ENCODE measurements at places on chromosomes 11 and 22.
A peak's percentile ranks its signal among the peaks of the same experiment; 100 is the strongest.

- DNase-seq: no peak
Observed at GRCh38 chr22:19225560-19225959, 47.0 kb upstream of the SLC25A1 start.

DNA sequence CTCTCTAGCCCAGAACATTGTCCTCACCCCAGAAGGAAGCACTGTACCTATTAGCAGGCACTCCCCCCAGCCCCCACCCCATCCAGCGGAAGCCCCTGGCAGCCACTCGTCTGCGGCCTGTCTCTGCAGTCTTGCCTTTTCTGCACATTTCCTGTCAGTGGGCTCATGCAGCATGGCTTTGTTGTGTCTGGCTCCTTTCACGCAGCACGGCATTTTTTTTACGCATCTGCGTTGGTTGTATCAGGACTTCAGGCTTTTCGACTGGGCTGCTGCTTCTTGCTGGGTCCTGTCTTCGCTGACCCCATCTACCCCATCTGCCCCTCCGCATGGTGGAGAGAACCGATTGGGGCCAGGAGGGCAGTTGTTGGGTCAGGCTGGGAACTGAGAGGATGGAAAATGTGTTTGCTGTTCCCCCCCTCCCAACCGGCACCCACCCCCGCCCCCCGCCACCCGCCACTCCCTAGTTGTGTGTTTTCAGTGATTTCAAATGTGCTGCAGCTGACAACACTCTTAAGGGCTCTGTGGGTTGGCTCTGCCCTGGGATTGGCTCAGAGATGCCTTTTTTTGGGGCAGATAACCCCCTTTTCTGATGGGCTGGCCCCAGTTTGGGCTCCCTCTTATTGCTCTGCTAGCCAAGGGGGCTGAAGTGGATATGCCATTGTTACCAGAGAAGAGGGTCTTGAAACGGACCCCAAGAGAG is 110.0 kb downstream of the KIAA1671 start:
- DNase-seq: no peak

- DNase-seq: no peak
Observed at GRCh38 chr22:16970446-16970845, 37.6 kb downstream of the GAB4 start.

DNA sequence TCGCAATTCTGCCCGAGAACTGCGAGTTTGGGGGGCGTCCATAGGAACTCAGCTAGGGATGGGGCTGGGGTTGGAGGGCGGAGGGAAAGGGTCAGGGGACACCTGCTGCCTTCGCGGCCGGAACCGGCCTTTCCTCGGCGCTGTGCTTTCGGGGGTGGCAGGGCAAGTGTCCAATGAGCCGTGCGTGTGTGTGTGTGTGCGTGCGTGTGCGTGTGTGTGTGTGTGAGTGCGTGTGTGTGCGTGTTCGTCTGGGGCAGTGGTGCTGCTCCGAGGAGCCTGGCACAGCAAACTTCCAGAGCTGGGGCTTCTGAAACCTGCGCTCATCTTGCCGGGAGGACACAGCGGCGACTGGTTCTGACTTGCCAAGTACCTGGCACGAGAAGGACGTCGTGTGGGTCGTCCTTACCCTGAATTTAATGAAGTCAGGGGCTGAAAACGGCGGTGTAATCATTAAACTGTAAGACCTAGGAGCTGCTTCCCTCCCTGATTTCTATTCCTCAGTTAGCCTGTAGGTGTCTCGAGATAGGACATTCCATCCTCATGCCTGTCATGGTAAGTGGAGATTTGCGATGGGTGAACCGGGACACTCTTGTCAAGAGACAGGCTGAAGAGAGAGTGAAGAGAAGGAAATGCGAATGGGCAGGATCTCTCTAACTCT is 27.0 kb upstream of the AMOTL1 start:
- DNase-seq: peak; percentile 49

- DNase-seq: no peak
Observed at GRCh38 chr11:20046416-20046815, 113.9 kb downstream of the DBX1 start.

DNA sequence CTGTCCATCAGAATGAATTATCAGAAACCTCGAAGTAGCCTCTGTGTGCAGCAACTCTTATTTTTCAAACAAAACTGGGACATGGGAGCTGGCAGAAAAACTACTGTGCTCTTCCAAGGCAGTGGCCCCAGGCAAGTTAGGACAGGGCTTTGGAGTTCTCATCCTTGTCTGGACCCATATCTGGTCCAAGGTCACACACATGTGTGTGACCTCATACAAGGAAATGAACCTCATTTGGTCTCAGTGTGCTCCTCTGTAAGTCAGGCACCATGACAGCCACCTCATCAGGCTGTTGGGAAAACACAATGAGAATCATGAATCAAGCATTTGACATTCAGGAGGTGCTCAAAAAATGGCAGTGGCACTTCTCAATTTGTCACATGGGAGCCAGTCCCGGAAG is 25.8 kb downstream of the LARGE1 start:
- no peak for DNase-seq

- DNase-seq: no peak
Observed at GRCh38 chr22:17945888-17946648, 78.3 kb downstream of the MICAL3 start.

- DNase-seq: no peak
Observed at GRCh38 chr11:91231226-91231625, 993.4 kb upstream of the FAT3 start.

GRCh38 chr11:116990061-116990473 is 108.2 kb downstream of the SIK3 start:
- no peak for DNase-seq

DNA sequence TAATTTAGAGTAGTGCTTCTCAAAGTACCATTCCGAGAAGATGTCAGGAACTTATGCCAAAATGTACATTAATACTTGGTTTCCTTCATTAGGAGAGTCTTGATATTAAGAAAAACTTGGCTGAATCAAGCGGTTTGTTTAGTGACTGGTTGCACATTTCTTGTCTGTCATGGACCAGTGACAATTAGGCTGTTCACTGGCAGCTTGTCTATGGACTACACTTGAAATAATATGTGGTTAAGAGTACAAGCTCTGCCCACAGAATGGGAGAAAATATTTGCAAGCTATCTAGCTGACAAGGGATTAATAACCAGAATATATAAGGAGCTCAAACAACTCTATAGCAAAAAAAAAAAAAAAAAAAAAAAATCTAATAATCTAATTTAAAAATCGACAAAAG is 24.6 kb downstream of the COA4 start:
- DNase-seq: no peak

DNA sequence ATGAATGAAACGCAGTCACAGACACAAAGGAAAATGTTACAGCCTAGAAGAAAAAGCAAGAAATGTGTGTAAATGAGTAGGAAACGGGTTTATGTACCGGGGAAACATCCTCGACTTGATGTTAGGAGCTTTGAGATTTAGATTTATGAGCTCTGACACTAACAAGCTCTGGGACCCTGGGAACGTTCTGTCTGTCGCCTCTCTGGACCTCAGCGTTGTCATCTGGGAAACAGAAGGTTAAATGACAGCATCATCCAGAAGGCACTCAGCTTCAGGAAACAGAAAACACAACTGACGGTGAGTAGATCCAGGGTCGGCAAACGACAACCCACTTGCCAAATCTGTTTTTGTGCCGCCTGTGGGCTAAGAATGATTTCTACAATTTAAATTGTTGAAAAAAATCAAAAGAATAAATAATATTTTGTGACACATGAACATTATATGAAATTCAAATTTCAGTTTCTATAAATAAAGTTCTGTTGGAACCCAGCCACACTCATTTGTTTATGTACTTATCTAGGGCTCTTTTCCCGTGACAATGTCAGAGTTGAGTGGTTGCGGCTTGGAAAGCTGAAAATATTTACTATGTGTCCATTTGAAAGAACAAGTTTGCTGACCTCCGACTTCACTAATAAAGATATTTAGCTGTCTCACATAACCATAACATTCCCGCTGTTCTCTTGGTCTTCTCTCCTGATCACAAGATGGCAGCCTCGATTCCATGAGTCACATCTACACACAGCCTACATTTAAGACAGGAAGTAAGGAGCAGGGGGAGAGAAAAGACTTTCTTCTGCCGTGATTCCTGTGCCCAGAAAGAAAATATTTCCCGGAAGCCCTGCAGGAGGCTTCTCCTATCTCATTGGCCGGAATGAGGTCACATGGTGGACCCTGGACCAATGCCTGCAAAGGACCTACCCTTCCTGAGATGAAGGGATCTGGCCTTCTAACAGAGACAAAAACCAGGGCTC is 47.1 kb upstream of the SYT13 start:
- DNase-seq: no peak

DNA sequence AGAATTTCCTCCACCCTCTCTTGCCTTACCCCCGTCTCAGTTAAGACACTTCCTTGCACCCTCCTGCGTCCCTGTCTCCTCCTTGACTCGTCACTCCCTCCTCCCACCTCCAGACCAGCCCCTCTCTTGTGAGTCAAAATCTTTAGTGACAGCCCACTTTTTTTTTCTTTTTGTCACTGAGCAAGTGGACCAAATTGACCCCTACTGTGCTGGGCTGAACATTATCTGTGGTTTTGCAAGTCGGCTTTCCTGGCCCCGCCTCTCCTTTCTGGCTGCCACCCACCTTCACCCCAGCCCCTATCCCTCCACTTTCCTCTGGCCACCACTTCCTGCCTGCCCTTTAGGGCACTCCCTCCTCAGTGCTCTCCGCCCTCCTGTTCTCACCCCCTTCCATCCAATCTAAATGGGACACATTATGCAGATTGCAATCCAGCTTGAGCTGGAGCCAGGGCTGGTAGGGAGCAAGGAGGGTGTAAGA is at the start of gene APLNR:
TSS of gene APLNR (minus strand) at position 47 of the 478 bp plus-strand sequence. CDS start 246 bp downstream, outside the sequence.
- DNase-seq: no peak

DNA sequence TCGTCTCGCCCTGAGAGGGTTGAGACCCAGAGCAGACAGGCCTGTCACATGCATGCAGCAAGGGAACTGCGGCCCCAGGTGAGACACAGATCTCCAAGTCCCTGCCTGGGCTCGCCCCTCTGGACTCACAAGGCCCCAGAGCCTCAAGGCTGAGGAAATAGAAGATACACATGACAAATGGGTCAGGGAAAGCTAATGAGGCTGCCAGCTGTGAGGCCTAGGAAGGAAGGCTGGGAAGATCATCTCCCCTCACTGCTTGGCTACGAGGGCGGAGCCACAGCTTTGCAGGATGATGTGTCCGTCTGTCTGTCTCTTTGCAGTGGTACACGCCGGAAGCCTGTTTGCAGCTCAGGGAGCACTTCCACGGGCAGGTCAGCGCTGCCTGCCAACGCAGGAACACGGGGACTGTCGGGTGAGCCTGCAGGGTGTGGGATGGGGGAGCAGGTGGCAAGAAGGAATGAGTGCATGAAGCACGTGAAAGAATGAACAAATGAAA is 4.5 kb downstream of the RAB36 start:
- DNase-seq: no peak

- DNase-seq: no peak
Observed at GRCh38 chr11:126993599-126993998, 7.0 kb downstream of the KIRREL3 start.

DNA sequence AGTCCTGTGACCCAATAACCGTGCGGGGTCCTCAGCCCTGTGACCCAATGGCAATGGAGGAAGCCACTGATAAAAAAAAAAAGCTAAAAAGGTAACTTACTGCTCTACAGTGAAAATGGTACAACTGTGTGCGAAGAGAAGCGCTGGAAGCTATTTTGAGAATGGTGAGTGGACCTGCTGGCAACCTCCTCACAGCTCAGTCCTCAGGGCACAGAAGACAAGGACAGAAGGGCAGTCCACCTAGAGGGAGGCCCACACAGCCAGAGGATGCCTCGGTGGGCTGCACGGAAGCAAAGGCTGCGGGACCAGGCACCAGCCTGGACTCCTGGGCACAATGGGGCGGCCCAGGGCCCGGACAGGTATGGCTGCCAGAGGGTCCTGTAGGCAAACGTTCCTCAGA is 35.6 kb downstream of the BRD1 start:
- DNase-seq: no peak

DNA sequence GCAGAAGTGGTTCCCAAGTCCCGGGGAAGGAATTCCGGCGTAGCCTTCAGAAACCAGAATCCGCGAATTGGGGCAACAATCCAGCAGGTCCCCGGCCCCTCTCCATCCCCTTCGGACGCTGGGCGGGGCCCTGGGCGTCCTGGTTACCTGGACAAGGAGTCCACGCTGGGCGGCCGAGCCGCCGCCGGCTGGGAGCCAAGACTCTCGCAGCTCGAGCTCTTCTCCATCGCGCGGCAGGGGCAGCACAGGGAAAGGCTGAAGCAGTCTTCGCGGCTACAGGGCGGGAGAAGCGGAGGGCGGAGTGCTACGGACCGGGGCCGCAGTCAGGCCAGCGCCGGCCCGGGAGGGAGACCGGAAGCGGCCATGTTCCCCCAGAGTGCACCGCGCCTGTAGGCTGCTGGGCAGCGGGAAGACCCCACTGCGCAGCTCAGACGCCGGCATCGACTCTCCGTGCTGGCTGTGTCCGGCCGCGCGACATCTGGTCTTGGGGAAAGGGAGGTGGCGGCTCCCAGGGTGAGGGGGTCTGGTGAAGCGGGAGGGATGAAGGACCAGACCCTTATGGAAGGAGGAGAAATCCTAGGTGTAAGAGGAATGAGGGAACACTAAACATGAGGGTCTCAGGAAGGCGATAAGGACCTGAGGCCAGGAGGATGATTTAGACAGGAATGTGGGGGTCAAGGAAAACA is at the start of gene MTMR2:
TSS of gene MTMR2 (minus strand) at position 380 of the 686 bp plus-strand sequence. CDS start at position 227, 153 bp downstream.
- peak; percentile 76 for DNase-seq

DNA sequence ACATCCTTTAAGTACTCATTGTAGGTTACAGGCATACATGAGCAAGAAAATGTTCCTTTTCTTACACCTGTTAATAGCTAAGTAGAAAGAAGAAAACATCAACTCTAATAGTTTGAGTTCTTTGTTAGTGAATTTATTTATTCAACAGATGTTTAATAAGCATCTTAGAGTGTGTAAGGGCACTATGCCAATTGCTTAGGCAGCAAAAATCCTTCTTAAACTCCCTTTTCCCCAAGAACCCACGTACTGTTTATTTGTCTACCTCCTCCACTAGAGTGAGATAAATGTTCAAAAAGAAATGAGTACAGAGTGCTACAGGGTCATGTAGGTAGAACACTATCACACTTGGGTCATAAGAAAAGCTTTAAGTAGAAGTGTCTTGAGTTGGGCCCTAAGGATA is 131.4 kb downstream of the CD44 start:
- DNase-seq: no peak

GRCh38 chr22:39216143-39216490 is 28.7 kb downstream of the PDGFB start:
- no peak for DNase-seq

DNA sequence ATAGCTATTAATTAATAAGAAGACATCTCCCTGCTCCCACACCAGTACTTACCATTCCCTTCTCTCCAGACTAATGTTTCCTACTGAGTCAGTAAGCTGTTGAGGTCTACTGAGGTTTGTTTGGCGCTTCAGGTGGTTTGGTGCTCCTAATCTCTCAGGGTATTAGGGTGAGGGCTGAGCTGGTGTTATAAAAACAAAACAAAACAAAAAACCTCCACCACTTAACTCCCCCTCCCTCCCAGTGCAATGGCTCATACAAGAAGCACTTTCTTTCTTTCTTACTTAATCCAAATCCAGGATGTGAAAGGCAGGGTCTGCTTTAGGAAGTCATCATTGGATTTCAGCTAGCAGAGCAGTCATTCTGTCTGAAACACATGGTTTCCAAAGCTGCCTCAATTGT is 15.3 kb downstream of the CSTPP1 start:
- DNase-seq: peak; percentile 31

DNA sequence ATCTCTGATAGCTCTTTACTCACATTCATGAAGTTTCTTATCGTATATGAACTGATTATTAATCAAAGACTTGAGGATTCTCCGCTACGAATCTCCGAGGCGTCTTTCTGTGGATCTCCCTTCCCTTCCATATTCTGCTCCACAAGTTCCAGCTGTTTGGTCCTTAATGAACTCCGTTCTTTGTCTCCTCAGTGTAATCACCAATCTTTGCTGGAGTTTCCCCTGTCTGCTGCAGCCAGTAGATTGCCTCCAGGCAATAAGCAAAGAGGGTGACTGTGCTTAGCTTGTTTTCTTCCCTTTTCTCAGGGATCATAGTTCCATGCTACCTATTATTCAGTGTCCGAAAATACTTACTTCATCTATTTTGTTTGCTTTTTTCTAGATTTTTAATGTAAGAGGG is 169.6 kb upstream of the FOLH1 start:
- no peak for DNase-seq
